ENCODE measurements at places on chromosomes 16 and 17. TPM values are rescaled to one million over a fixed set of nuclear protein-coding genes. Genes with fewer than 3 reads are reported as not detected.

- DNase-seq, result no peak
Measured at GRCh38 chr17:56326001-56326359, 172.7 kb downstream of the ANKFN1 start.

BAIAP2 gene
- 13.6 TPM for polyA plus RNA-seq

DNA sequence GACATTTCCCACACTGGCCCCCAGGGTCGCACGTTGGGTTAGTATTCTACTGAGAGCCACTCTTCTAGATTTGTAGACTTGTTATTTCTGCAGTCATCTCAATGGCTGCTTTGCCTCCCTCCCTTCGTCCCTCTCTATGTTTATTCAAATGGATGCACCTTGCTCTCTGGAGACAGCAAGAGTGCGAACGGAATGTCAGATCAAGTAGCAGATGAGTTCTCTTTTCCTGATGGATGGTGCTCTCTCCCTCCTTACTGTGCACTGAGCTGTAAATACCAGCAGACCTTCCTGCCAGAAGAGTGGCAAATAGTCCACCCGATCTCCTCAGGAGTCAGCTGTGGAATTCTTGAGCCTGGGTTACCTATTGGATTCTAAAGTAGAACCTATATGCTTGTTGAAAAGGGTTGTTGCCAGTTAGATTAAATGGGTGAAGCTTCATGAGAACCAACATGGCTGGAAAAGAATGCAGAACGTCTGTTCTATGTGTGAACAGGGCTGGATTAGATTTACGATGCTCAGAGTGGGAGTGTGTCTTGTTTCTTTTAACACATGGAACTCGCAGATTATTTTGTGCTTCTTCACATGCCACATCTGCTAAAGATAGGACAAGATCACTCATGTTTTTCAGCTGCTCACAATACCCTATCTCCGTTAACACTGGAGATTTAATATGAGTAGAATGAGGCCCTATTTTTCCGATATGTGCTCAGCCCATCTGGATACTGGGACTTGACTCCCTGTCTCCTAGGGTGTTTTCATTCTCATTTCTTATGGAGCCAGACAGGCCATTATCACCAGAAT, 6.1 kb downstream of the GNAO1 start:
- no peak for DNase-seq

- no peak for DNase-seq
Measured at GRCh38 chr17:82920150-82920549, 80.3 kb upstream of the ZNF750 start.

GRCh38 chr16:48619547-48619946, 9.6 kb upstream of the N4BP1 start:
- DNase-seq, result no peak

MRM1 gene
- polyA plus RNA-seq, result 6.9 TPM

DNA sequence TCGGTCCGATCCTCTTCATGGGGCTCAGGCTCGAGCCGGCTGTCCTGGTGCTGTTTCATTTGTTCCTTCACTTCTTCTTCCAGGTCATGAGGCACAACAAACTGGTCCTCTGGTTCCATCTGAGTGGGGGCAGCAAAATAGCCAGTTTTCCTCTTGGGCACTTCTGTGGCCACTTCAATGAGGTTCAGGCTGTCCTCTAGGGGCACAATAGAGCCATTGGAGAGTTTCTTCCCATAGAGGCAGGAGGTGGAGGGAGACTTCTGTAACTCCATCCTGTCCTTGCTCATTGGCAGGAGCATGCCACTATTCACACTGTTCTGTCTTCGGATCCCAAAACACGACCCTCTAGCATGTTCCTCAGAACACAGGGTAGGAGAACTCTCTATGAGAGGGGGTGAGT, 22.9 kb downstream of the MARVELD3 start:
- no peak for DNase-seq

GRCh38 chr16:65655802-65656201, 533.9 kb upstream of the CDH11 start:
- no peak for DNase-seq

- no peak for DNase-seq
Measured at GRCh38 chr17:44414394-44415155, 25.1 kb upstream of the ITGA2B start.

KRTAP29-1 gene
- not detected for polyA plus RNA-seq

OR1F1 gene
- polyA plus RNA-seq, result not detected

DNA sequence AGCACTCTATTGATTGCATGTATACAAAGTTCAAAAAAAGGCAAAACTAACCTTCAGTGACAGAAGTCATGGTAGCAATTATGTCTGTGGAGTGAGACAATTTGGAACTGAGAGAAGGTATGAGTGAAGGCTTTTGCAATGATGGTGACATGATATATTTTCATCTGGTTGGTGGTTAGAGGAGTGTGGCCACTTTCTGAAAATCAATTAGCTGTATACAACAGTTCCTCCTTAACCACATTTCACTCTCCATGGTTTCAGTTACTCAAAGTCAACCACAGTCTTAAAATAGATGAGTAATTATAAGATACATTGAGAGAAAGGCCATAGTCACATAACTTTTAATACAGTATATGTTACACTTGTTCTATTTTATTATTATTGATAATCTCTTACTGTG, 26.2 kb downstream of the ADAMTS18 start:
- DNase-seq, result no peak

CMTM3 gene
- 26.2 TPM for polyA plus RNA-seq

DNA sequence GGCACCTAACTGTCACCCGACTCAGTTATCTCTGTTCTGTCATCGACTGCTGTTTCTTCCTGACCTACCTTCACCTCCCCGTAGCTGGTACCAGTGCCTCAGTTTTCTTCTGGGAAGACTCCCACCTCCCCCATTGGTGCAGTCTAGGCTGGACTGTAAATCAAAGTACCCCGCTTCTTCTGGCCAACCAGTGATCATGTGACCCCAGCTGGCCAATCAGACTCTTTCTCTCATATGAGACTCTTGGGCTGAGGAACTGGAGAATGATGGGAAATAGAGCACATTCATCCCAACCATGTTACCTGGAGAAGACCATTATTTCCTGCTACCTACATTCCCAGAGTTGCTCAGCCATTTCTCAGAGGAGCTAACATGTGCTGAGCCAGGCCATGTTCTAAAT, 20.6 kb upstream of the LONP2 start:
- no peak for DNase-seq

DNA sequence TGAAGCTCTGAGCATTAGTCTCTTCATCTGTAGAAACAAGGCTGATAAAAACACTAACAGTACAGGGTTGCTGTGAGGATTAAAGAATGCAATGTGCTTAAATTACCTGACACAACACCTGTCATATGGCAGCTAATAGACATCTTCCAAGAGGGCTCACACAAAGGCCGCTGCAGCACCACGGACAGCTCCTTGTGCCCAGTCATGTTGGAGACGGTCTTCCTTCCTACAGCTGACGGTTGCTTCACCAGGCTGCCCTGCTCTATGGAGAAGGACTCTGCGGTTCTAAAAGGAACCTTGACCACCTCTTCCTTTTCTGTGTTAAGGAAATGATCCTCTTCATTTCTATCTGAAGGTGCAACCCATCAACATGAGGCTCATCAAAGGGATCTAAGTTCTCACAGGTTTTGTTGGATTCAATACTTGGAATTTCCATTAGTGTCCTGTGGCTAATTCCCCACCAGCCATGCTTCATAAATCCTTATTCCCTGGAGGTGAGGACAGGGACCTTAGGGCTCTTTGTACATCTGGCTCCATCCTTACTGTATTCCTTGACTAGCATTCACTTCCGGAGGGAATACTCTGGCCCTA, 138.9 kb upstream of the CES5A start:
- DNase-seq, result peak; percentile 15

DNA sequence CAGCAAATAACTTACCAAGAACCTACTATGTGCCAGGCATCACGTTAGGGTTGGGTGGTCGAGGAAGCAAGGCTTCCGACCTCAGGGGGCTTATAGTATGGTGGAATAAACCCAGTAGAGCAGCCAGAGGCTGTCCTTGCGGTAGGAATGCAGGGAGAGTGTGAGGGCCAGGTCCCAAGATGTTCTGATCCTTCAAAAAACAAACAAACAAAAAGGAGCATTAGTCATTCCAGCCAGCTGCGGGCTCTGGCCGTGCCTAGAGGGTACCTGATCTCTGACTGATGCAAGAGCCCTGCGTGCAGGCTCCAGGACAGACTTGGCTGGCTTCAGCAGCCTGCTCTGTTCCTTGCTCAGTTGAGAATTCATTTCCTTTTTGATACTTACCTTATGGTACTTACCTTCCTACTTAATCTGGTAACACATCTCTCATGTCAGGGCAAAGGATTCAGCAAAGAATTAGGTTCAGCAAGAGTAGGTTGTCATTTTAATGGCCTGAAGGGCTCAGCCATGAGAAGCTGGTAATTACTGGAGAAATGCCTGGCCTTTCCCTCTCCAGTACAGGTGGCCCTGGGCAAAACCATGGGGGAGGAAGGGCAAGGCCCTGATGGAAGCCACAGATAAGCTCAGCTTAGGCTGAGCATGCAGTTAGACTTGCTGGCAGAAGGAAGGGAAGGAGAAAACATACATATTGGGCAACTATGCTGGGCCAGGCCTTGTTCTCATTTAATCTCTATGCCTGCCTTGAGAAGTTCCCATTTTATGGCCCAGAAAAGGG, 18.4 kb downstream of the CYB5D2 start:
- no peak for DNase-seq

- no peak for DNase-seq
Measured at GRCh38 chr16:85153656-85154091, 41.4 kb upstream of the CIBAR2 start.

GRCh38 chr17:5826384-5826783, 242.1 kb upstream of the NLRP1 start:
- no peak for DNase-seq

- no peak for DNase-seq
Measured at GRCh38 chr16:79099716-79100115, 500.8 kb downstream of the MAF start.

DNA sequence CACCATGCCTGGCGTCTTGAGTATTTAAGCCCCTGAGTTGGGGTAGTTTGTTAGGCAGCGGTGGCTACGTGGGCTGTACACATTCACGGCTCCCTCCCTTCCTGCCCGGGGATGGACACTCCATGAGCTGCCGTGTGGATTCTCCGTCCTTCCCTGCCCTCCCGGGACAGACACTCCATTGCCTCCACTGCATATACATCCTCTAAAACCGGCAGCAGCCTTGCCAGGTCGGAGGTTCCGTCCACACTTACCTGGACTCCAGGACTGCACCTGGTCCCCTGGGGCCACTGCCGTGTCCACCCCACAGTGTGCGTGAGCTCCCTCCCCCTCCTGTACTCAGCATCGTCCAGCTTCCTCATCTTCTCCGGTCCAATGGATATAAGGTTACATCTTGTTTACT, 3.5 kb upstream of the SPATA2L start:
- DNase-seq, result no peak

DNA sequence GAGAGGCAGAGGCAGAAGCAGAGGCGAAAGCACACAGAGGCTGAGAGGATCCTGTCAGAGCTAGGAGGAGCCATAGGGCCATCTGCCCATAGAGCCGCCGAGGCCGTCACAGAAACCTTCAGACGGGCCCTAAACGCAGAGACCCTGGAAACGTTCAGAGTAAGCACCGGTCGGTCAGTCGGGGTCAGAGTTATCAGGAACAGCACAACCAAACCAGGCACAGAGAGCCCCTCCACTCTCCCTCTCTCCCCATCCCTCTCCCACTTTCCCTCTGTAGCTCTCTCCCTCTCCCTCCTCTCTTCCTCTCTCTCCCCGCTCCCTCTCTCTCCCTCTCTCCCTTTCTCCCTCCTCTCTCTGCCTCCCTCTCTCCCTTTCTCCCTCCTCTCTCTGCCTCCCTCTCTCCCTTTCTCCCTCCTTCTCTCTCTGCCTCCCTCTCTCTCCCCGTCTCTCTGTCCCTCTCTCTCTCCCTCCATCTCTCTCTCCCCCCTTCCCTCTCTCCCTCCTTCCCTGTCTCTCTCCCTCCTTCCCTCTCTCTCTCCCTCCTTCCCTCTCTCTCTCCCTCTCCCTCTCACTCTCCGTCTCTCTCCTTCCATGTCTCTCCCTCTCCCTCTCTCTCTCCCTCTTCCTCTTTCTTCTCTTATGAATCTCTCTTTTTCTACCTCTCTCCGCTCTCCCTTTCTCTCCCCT, 138.9 kb downstream of the C16orf95 start:
- no peak for DNase-seq

DNA sequence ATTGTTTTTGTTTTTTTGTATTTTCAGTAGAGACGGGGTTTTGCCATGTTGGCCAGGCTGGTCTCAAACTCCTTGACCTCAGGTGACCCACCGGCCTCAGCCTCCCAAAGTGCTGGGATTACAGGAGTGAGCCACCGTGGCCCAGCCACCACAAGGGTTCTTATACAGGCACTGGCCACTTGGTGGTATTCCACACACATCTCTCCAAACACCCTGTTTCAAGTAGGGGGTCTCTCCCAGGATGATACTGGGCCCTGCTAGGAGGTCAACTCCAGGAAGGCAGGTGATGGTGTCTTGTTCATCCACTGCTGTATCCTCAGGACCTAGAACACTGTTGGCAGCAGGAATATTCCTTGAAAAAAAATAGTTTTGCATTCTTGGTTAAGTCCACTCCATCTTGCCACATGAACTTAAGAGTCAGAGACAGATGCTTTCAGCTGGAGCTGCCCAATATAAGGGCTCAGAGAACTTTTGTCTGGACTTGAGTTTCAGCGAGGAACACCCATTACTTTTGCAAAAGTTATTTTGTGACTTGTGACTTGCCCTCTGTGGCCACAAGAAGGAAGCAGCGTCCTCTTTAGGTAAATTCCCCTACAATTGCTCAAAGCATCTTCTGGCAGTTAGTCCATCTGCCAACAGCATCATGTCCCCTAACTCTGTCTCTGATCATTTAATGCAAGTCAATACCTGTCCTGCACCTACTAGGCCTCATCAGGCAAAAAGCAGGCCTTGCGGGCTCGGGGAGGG, 7.4 kb upstream of the EEF2K start:
- no peak for DNase-seq

All from large intestine (tissue), 12 donors.